ENCODE measurements at places on chromosomes 5 and 9.
A peak's percentile ranks its signal among the peaks of the same experiment; 100 is the strongest.

DNA sequence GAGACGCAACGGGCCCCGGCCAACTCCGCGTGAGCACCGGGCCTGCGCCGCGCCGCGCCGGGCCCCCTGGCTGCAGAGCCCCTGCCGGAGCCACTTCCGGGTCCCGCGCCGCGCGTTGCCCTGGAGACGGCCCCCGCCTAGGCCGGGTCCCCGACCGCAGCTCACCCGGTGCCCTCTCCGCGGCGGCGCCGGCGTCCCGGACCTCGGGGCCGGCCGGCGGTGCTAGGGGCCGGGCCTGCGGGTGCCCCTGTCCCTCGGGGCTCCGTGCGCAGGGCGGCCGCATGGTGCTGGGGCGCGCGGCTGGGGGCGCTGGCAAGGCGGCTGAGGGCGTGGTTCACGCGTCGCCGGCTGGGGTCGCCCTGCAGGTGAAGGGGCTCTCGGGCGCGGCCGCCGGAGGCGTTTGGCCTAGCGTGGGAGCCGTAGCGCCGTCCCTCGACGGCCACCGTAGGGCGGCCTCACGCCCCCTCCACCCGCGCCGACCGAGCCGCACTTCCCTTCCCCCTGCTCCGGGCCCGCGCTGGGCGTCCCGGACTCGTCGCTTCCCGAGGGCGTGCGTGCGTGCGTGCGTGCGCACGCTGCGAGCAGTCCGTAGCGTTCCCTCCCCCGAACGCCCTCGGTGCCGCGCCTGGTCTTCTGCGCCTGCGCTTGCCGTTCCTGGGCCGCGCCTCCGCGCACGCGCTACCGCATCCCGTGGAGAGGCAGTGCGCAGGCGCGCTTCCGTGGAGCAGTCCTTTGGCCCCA, at the start of gene TMEM250:
Gene TMEM250, minus strand, starts transcription at position 556 of the 741 bp plus-strand sequence. CDS start 1,975 bp downstream, outside the sequence.
- peak; percentile 49 for DNase-seq

GRCh38 chr9:129237164-129237611, 59.1 kb upstream of the IER5L start:
- DNase-seq = no peak

DNA sequence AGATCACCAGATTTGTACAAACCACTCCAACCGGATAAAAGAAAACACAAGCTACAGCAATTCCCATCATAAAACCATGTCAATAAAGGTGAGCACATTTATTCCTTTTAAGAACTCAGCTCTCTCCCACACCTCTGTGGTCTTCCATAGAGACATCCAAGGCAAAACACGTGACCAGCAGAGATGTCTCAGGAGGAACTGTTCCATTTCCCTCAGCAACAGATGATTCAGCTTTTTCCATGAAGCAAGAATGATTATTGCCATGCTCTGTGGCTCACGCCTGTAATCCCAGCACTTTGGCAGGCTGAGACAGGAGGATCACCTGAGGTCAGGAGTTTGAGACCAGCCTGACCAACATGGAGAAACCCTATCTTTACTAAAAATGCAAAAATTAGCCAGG, 15.8 kb downstream of the GZMK start:
- DNase-seq = no peak

- no peak for DNase-seq
Measured at GRCh38 chr5:32506201-32506661, 61.7 kb upstream of the ZFR start.

- no peak for DNase-seq
Measured at GRCh38 chr5:31221001-31221400, 27.5 kb downstream of the CDH6 start.
